ENCODE measurements at places on chromosomes 2 and 18. TPM values are rescaled to one million over a fixed set of nuclear protein-coding genes. Genes with fewer than 3 reads are reported as not detected.

Gene KCNIP3
- not detected for total RNA-seq

Gene RGPD4
- total RNA-seq: not detected

Gene CCT7
- 797 TPM for total RNA-seq

Gene ACVR2A
- total RNA-seq: 0.31 TPM

Gene DSEL
- total RNA-seq: 0.06 TPM

Gene RTP5
- total RNA-seq: not detected

Gene SPP2
- not detected for total RNA-seq

Gene DSC2
- total RNA-seq: not detected

Gene ZSWIM2
- total RNA-seq: not detected

DNA sequence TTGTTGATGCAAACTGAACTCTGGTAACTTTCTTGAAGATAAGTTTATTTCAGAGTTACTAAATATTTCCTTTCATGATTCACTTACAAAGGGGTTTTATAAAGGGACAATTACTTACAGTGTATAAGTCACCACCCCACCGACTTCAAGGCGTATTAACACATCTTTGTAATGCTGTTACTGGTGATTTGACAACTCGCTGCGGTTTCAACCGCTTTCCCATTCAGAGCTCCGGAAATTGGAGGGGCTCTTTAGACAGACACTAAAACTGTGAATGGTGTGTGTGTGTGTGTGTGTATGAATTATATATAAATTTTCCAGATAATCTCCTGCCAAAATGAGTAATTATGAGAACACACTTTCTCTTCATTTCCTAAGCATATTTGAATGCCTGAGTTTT lies 4.9 kb downstream of the TM4SF20 start:
- DNase-seq: no peak

DNA sequence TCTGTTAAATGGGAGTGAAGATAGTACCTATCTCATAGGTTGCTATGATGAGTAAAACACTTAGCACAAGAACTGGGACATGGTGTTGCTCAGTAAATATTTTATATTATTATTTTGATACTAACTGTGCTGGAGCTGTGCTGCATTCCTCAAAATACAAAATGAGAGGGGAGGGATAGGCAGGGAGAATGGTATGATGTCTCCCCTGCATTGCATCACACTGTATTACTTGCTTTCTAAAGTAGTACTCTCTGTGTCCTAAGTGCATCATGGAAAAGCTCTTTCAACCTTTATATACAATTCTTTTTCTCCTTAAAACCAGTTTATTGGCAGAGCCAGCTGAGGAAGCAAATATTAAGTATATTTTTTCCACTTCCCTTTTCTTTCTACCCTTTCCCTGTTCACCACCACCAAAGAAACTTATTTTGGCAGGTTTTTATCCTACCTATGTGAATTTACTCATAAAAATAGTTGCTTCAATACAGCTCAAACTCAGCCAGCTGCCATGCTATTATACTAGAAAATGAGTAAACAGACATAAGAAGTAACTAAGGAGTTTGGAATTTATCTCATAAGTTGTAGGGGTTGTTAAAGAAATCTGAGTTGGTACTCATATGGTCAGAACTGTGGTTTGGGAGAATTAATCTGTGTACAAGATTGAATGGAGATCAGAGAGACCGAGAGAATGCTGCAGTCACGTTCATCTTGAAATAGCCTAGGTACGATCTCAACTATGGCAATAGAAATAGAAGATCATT lies 60.3 kb downstream of the EHBP1 start:
- DNase-seq: no peak

GRCh38 chr2:144546933-144547332 lies 27.0 kb upstream of the ZEB2 start:
- DNase-seq: no peak

GRCh38 chr2:174334781-174335251 lies at the start of gene SP9:
Gene SP9 (plus strand): TSS chr2:174334954. CDS start chr2:174335093, 139 bp downstream.
- no peak for DNase-seq

GRCh38 chr2:236090027-236090382 lies 78.2 kb downstream of the GBX2 start:
- no peak for DNase-seq

- no peak for DNase-seq
Observed at GRCh38 chr2:75595541-75596395, 35.0 kb upstream of the EVA1A start.

GRCh38 chr2:13522917-13523821 lies 806.4 kb downstream of the TRIB2 start:
- no peak for DNase-seq

- no peak for DNase-seq
Observed at GRCh38 chr2:29504746-29505145, 389.5 kb downstream of the CLIP4 start.

DNA sequence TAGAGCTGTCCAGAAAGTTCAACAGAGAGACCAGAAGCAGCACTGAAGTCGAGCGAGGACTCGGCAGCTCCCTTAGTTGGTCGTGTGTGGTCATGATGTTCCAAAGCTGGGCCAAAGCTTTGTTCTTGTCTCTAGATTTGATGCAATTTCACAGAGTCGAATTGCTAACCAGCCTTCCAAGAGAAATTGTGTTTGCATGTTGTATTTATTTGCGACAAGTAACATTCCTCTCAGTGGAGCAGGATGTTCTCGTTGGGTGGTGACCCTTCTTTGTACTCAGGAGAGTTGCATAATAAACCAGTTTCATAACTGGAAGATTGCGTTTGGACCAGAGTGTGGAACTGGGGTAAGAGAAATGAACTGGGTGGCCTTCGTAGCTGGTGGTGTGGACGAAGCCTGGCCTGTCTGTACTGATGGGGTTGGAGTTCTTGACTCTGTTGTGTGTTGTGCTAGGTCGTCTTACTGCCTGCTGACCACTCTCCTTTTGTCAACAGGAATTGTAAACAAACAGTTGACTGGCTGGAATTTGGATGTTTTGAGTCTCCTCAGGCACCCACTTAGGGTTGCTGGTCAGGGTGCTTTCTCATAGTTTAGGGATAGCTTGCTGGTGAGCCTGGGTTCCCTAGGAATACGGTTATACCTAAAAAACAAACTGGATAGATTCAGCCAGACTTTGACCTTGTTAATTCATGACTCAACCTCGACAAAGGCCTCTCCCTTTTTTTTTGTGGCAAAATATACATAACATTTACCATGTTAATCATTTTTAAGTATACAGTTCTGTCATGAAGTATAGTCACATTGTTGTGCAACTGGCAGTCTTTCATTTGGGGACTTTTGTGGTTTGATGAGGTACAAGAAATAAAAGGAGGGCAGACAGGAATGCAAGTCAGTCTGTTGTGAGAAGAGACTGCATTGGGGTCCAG lies 28.9 kb upstream of the TOGARAM2 start:
- peak; percentile 18 for DNase-seq

GRCh38 chr2:173118395-173118794 lies 42.7 kb downstream of the MAP3K20 start:
- no peak for DNase-seq

GRCh38 chr2:68391869-68392268 lies 26.8 kb downstream of the PLEK start:
- DNase-seq: no peak

DNA sequence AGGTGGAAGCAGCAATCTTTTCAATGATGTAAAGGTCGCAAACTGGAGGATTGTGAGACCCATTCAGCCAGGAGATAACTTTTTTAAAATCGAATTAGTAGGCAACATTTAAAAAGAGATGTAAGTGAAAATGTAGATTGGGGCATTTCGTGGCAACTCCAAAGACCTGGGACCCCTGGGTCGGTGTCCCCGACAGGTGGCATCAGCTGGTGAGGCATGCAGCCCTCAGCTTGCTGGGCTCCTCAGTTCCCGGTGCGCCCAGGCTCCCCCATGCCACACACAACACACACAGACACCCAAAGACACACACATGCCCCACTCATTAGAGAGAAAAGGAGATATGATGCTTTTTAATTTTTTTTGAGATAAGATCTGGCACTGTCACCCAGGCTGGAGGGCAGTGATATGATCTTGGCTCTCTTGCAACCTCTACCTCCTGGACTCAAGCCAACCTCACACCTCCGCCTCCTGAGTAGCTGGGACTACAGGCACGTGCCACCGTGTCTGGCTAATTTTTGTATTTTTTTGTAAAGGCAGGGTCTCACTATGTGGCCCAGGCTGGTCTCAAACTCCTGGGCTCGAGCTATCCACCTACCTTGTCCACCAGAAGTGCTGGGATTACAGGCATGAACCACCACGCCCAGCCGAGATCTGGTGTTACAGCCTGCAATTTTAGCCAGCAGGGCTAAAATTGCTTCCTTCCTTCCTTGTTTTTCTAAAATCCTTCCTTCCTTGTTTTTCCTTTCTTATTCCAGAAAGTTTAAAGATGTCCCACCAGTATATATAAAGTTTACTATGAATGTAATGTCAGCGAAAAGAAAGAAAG lies 122.6 kb upstream of the EPAS1 start:
- peak; percentile 44 for DNase-seq

DNA sequence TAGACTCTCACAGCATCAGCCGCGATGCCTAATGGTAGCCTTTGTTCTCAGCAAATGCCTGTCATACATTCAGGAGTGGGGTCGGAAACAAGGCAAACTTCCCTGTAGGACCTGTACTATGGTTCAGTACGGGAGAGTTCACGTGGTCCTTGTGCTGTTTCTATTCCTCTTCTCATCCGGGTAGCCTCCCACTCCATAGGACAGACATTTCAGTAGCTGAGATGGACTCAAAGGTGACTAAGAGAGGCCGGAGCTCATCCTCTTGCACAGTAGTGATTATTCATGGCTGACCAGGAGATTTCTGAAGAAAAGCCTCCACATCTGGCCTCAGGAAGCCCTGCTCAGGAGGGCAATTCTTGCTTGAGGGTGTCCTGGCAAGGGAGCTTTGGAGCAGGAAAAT lies 117.8 kb upstream of the SPRED2 start:
- no peak for DNase-seq

DNA sequence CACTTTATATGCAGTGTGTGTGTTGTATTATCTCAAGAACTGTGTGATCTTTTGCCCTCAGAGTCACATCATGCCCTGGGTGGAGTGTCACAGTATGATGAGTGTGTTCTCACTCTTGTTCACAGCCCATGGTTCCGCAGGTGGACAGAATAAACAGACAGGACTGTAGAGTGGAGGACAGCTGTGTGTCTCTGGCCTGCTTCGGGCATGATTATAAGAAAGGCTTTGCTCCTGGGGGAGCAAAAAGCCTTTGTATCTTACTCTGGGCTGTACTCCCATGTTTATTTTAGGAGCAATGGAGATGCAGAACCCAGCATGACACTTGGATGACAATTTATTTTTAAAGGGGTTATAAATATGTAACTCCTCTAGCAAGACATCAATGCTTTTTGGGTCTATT lies 371.7 kb upstream of the MEX3C start:
- no peak for DNase-seq

DNA sequence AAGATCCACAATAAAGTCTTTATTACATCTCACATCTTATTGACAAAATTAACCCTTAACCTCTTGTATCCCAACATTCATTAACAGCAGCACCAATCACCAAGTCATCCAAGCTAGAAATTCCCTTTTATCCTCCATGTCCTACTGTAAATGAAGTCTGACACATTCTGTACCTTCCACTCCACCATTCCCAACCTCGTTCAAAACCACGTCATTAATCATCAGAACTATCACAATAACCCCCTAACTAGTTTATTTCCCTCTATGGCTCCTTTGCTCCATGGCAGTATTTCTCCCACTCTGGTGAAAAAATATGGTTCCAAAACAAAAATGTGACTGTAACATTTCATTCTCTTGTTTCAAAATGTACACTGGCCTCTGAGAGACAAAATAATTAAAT lies 1626.2 kb downstream of the LRP1B start:
- DNase-seq: no peak

DNA sequence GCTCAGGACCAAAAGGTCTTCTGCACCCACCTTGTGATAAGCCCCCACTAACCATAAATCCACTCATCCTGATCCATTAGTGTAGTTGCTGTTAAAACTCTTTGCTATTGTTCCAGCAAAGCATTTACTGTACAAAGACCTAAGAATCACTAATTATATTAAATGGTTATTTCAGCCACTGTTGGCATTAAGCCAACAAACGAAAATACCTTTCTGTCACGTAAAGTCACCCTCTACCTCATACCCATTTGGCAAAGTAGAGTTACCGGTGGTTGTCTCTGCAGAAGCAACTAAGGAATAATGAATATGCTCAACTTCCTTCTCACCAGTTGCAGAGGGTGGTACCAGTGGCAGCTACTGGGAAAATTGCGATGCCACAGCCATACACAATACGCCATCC lies 224.5 kb downstream of the SP3 start:
- DNase-seq: no peak

DNA sequence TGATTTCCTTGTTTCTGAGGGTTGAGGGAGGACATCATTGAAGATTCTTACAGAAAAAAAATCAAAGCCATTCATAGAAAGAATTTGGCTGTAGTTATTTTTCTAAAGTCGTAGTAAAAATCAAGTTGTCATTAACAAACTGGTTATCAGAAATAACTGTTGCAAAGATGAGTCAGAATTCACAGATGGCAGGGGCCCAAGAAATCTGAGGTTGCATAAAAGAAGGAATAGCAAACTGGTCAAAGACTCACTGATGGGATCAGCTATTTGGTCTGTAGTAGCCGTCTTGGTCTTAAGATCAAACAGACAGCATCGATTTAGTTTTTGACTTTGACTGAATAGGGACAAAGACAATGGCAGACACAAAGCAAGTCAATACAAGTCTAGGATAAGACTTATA lies 334.3 kb downstream of the FIGN start:
- no peak for DNase-seq

DNA sequence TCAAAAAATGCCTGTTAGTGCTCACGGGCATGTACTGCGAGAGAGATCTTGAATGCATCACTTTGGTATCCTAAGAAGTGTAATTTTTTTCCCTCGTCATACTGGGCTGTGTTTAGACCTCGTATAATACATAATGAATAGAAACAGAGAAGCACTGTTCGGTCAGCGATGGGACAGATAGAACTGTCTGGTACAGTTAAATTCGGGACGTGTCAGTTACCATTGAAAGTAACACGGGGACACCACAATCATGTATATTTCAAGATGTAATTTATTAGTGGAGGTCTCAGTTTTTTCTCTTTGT lies 1.8 kb downstream of the PKP4 start:
- DNase-seq: peak; percentile 60

DNA sequence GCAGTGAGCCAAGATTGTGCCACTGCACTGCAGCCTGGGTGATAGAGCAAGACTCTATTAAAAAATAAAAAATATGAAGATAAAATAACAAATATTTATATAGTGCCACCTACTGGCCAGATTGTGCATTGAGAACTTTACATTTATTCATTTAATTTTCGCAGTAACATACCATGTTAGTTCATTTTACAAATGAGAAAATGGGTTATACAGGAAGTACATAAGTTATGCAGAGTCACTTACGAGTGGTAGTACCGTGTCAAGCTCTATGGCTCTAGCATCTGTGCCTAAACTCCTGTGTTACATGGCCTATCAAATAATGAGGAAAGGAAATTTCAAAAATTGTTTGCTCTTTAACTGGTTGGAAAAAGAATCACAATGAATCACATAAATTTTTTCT lies 27.9 kb downstream of the RIF1 start:
- DNase-seq: no peak

- DNase-seq: no peak
Observed at GRCh38 chr2:170886386-170886785, 42.7 kb upstream of the GORASP2 start.

- no peak for DNase-seq
Observed at GRCh38 chr18:23283916-23284430, 148.7 kb downstream of the CABLES1 start.

GRCh38 chr2:104092886-104093285 lies 761.0 kb upstream of the POU3F3 start:
- DNase-seq: no peak

GRCh38 chr18:40447820-40448219 lies 1507.2 kb upstream of the PIK3C3 start:
- DNase-seq: no peak
